ENCODE measurements at places on chromosomes 4 and X. TPM values are rescaled to one million over a fixed set of nuclear protein-coding genes. Genes with fewer than 3 reads are reported as not detected.

DNA sequence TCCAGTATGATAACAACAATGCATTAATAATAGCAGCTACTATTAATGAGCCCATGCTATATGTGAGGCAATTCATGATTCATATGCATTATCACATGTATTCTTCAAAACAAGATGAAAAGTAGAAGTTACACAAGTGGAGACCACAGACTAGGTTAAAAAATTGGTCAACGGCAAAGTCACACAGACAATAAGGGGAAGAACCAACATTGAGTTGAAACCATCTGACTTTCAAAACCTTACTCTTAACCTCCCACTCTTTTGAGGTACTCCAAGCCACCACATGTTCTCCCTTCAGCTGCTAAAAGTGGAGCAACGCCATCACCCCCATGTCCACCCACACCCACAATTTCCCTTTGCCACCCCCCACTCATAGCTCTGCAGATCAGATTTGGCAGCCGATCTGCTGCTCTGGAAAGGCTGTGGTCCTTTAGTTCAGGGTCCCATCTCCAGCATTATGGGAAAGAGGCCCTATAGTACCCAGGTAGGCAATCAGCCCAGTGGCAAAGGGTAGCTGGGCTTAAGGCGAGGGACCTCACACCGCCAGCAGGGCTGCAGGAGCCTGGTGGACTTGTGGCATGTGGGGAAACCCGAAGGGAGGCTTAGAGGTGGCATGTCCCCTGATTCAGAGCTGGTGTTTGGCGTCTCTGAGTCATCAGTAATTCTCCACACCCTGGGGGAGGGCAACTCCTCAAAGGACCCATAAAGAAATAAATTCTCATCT is 33.5 kb upstream of the CYBB start:
- no peak for DNase-seq

DNA sequence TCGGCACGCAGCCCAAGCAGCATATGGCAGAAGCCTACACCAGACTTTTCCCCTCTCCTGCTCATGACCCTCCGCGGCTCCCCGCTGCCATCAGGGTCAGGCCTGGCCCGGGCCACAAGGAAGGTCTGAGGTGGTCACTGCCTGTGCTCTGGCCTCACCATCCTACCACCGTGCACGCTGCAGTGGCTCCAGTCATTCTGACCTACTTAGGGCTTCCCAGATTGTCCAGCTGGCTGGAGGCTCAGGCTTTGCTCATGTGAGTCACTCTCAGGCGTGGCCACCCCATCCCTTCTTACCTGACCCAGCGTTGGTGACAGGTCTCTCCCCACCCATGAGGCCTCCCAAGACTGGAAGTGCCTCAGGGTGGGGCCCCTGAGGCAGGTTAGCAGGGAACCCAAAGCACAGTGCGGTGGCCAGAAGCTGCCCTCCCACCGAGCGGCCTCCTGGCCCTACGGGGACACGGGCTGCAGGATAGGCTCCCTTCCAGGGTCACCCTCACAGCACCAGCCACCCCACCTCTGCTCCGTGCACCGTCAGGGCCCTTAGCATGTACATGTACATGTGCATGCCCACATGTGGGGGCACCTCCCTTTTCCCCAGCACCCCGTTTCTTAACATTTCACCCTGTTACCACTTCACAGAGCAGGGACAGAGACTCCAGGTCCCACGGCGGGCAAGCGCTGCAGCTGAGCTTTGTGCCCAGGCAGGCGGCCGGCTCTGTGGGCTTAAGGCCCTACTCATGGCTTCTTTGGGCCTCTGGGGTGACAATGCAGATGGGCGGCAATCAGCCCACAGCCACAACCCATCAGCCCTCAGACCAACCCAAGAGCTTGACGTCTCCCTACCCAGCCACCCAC is 2.2 kb downstream of the TREX2 start:
- no peak for DNase-seq

DNA sequence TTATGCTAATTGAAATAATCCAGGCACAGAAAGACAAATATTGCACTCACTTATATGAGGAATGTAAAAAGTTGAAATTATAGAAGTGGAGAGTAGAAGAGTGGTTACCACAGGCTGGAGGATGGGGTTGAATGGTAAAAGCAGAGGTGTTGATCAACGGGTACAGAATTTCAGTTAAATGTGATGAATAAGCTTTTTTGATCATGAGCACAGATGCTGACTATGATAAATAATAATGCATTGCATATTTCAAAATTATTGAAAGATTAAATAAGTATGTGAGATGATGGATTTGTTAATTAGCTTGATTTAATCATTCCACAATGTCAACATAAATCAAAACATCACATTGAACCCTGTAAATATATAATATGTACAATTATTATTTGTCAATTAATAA is 213.1 kb downstream of the DCAF12L2 start:
- no peak for DNase-seq

DNA sequence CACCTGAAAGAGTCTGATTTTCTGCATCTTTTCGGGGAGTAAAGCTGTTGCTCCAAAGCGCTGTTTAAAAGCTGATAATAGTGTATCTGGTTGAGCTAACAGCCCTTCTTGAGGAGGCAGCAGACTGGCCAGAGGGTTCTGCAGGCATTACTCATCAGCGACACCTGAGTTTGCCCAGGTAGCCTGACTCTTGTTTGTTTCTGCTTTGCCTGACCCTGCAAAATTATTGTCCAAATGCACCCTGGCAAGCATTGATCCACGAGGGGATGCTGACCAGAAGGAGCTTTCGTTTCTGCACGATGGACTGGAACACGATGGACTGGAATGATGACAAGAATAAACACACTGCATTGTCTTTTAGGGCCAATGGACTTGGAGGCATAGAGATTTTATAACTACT is 6.2 kb downstream of the CD99 start:
- no peak for DNase-seq

GRCh38 chr4:176475067-176475466 is 155.3 kb downstream of the SPCS3 start:
- DNase-seq = no peak

GRCh38 chr4:187433141-187433540 is 562.4 kb upstream of the ZFP42 start:
- no peak for DNase-seq

DNA sequence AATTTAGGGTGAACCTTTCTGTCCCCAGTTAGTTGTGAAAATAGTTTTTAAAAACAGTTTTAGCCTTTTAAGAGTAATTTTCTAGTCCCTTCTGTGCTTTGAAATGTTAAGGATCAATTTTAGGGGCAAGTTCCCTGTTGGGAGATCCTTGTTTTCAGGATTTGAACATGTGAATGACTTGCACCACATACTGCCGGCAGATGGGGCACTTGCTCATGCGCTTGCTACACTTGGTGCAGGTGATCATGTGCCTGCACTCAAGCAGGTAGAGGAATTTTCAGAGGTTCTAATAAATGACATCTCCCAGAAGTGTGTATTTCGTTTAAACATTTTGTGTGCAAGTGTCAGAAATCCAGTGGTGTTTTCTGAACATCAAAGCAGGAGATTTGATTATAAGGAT is 195.9 kb downstream of the CHM start:
- no peak for DNase-seq

The TKTL1 gene
- polyA plus RNA-seq = 0.52 TPM

Data from renal cortex interstitium (tissue), 15 donors.